ENCODE measurements at places on chromosomes 3 and 15. TPM values are rescaled to one million over a fixed set of nuclear protein-coding genes. Genes with fewer than 3 reads are reported as not detected.

The NOX5 gene
- 0.41 TPM for total RNA-seq

The NR2E3 gene
- total RNA-seq: not detected

The PIERCE2 gene
- 5.6 TPM for total RNA-seq

The SCG5 gene
- 2.3 TPM for total RNA-seq

The KNG1 gene
- not detected for total RNA-seq

The LPCAT4 gene
- 36.6 TPM for total RNA-seq

The C3orf22 gene
- not detected for total RNA-seq

The CCDC13 gene
- 0.60 TPM for total RNA-seq

The SERPINI2 gene
- not detected for total RNA-seq

The EIF1B gene
- 56.5 TPM for total RNA-seq

The PIK3R4 gene
- total RNA-seq: 14.0 TPM

The COL6A5 gene
- total RNA-seq: not detected

The BFSP2 gene
- total RNA-seq: not detected

The ACAP2 gene
- total RNA-seq: 9.1 TPM

The CYP8B1 gene
- not detected for total RNA-seq

The ATP13A3 gene
- total RNA-seq: 24.9 TPM

The TMPRSS7 gene
- 0.06 TPM for total RNA-seq

The IQCF5 gene
- total RNA-seq: not detected

The CDCP1 gene
- total RNA-seq: 9.5 TPM

The GJD2 gene
- total RNA-seq: not detected

The ECE2 gene
- total RNA-seq: not detected

The SLC22A14 gene
- total RNA-seq: not detected

The COLQ gene
- 0.80 TPM for total RNA-seq

The STX19 gene
- not detected for total RNA-seq

The GATM gene
- total RNA-seq: 1.8 TPM

The PLCB2 gene
- 0.55 TPM for total RNA-seq

The MCTP2 gene
- not detected for total RNA-seq

The MRPL46 gene
- 64.0 TPM for total RNA-seq

The SPINK8 gene
- not detected for total RNA-seq

The CHSY1 gene
- total RNA-seq: 20.6 TPM

Measured in A549 treated with ZK216348 at 1 μM for 4 hours (cell line).